ENCODE measurements at places on chromosomes 2 and 18.

DNA sequence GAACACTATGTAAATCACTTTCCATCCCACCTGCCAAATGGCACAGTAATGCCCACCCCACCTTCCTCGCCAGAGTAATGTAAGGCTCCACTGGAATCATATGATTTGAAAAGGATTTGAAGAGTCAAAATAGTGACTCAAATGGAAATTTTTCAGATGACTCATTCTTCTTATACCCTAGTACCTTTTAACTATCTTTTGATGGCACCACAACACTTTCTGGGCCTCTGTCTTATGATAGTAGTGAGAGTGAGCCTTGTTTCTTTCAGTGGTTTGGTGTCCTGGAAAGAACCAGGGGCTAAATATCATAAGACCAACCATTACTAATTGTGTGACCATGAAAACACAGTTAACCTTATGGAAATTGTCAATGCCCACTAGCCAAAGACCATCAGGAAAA lies 235.4 kb upstream of the SLC14A2 start:
- DNase-seq: no peak

- no peak for DNase-seq
Observed at GRCh38 chr2:227025510-227025909, 138.5 kb downstream of the COL4A4 start.

GRCh38 chr2:179538406-179539123 lies 273.9 kb upstream of the SESTD1 start:
- no peak for DNase-seq

DNA sequence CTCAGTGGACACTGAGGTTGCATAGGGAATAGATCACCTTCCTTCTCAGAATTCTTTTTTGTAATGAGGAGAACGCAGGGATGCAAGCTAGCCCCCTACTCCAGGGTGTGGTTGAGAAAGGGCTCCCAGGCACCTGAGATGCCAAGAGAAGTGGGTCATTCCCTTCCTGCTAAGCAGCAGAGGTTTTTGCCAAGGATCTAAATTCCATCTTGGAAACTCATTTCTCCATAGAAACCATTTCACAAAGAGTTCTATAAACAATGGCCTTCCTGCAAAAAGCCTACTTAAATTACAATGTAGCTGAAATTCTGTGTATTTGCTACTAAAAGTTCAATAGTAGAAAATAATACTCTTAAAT lies 3.7 kb upstream of the PPP3R1 start:
- peak; percentile 49 for DNase-seq

GRCh38 chr2:219916726-219917440 lies 289.5 kb downstream of the SLC4A3 start:
- no peak for DNase-seq

- DNase-seq: no peak
Observed at GRCh38 chr18:59640721-59641120, 56.5 kb downstream of the CCBE1 start.

DNA sequence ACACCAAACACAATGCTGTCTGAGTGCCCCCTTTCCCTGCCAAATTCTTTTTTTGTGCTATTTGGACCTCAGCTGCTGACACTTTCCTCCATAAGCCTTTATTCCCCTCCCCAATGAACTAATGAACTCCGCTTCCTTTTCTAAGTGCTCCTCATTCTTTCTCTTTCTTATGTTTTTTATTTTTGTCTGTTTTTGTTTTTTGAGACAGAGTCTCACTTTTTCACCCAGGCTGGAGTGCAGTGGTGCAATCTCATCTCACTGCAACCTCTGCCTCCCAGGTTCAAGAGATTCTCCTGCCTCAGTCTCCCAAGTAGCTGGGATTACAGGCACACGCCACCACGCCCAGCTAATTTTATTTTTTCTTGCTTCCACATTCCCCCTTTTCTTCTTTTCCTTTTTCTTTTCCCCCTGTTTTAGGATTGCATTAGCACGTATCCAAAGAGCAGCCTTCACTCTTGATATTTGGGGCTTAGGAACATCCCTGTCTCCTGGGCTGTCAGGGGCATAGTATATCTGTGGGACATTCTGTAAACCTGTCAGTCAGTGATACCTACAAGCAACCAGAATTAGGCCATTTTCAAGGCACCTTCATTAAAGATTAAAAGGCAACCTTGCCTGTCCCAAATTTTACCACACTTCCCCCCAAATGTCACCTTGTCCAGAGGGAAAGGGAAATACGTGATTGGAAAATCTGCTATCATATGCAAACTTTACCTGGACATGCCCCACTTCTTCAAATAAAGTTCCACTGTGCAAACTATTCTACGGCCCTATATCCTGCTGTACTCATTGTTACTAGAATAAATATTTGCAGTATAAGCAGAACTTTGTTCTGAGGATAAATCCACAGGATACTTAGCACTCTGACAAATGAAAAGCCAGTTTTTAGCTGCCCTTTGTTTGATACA lies 65.1 kb upstream of the ACSL3 start:
- DNase-seq: no peak

- DNase-seq: peak; percentile 66
Observed at GRCh38 chr2:173076581-173077345, 1.1 kb downstream of the MAP3K20 start.

- DNase-seq: no peak
Observed at GRCh38 chr18:6328621-6329010, 86.1 kb downstream of the L3MBTL4 start.

DNA sequence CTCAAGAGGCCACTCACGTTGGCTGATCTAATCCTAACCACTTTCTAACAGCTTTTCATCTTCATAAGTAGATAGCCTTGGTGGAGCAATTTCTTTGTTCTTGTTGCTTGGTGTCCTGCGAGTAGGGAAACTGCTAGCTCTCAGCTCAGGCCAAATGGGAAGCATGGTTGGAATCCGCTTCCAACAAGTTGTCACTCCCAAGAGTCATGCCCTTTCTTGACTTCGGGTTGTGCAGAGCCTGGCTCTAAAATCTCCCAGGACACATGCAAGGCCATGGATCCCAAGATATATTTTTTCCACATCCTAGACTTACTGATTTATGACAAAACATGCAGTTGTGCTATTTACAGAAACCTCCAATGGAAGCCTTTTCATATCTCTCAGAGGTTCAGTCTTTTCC lies 7.3 kb upstream of the MATN3 start:
- no peak for DNase-seq

DNA sequence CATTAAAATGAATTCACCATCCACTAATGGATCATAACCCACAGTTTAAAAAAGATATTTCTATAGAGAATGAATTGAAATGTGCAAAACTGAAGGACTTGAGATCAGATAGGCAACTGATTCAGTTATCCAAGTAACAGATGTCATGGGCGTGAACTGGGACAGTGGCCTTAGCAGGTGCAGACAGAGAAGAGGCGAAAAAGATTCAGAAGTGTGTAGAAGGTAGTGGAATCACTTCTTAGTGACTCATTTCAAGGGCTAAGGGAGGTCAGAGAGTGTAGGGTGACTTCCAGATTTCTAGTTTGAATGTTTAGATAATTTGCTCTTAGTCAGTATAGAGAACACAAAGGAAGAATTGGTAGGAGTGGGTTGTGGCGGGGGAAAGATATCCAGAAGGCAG lies 79.7 kb downstream of the EHBP1 start:
- DNase-seq: peak; percentile 51

DNA sequence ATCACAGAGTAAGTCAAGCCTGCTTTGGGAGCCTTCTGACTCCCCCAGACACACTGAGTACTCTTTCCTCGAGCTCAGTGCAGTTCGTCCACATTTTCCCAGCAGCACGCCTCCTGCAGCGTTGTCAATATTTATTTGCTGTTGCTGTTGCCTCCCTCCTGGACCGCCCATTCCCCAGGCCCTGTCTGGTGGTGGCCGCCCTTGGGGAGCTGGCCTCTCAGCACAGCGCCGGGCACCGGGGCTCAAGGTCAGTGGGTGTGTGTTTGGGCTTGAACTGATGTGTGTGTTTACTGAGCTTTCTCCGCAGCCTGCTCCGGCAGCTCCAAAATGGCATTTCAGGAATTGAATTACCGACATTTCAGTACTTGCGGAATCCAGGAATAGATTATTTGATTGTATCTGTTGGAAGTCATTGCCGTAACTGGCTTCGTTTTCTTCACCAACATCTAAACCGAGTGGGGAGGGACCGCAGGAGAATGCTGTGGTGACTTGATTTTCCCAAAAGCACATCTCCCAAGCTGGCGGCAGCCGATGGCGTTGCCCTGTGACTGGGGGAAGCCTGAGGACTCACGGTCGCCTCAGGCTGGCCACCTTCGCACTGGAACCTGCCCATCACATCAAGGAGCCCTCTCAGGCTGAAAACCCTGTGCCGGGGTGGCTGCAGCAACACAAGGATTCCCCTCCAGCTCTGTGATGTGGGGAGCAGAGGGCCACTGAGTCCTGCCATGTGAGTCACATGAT lies 66.0 kb downstream of the HPCAL1 start:
- DNase-seq: no peak

DNA sequence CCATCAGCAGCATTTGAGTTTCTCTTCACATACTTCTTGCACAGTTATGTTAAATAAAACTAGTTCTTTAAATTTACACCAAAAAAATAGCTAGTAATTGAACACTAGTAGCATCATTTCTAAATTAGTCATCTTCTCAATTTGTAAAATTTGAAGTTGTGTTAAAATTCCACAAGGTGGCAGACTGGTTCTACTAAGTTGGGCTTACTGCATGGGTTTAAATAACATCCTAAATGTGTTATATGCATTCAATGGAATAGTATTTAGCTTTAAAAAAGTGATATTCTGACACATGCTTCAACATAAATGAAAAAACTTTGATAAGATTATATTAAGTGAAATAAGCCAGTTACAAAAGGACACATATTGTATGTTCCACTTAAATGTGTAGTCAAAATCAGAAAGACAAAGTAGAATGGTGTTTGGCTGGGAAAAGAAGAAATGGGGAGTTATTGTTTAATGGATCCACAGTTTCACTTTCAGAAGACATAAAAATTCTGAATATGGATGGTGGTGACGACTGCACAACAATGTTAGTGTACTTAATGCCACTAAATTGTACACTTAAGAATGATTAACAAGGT lies 28.7 kb upstream of the RPRD1A start:
- DNase-seq: peak; percentile 47

GRCh38 chr2:48715956-48716355 lies 39.6 kb downstream of the LHCGR start:
- no peak for DNase-seq

DNA sequence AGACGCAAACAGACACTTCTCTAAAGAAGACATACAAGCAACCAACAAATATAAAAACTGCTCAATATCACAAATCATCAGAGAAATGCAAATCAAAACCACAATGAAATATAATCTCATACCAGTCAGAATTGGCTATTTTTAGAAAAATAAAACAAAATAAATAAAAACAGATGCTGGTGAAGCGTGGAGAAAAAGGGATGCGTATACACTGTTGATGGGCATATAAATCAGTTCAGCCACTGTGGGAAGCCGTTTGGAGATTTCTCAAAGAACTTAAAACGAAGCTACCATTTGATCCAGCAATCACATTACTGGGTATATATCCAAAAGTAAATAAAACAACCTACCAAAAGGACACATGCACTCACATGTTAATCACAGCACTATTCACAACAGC lies 206.2 kb downstream of the HNMT start:
- DNase-seq: peak; percentile 5

GRCh38 chr2:59297816-59298215 lies 1056.7 kb upstream of the FANCL start:
- DNase-seq: no peak

DNA sequence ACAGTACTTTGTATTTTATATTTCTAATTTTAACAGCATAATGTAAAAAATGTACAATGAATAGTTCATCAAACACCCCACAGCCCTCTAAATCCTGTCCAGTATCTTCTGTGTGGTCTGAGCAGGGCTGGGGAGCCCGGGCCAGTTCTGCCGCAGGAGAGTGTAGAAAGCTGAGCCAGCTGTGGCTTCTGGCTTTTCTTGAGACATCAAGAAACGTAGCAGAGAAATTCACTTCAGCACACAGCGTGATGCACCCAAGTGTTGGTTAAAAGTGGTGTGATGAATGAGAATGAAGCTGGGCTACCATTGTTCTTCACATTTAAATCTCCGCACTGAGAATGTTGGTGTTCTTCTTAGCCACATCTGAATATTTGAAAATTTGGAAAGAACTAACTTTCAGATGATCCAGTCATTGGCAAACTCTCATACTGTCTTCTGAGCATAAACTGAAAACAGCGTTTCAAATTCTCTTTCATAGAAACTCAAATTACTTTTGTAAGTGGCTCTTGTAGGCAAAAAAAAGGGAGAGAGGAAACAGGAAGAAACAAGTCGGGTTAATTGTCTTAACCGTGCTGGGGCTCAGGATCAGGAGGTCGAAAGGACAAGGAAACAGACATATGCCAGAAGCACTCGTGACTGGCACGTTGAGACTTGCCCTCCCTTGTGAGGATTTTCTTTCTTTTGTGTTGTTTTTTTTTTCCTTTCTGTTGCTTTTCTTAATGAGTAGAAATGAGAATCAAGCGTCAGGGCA lies 23.4 kb upstream of the TMEM87B start:
- DNase-seq: peak; percentile 60

DNA sequence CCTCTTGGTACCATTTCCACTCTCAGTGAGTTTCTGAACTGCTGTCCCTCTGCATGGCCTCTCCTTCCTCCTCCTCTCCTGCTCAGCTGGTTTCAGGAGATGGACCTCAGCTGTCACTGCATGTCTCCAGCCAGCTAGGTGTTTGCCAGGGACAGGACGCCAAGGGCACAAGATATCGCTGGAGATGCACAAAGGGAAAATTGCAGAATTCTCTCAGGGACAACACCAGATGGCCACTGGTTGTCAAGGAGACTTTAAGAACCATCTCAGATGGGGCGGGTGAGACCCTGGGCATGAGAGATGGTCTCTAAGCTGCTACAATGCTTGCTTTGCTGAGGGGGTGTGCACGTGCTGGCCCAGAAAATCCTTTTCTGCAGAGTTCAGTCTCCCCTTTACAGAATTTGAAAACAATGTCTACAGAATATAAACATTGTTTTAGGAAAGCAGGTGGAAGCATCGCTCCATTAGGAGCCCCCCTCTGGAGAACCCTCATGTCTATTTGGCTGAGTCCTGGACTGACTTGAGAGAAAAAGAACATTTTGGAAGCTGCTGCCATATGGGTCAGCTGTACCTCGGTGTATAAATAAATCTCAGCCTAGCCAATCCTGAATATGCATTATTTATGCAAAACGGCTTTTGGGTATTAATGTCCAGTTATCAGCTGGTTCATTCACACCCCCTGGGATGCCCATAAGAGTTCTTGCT lies 57.8 kb upstream of the SPP2 start:
- no peak for DNase-seq

DNA sequence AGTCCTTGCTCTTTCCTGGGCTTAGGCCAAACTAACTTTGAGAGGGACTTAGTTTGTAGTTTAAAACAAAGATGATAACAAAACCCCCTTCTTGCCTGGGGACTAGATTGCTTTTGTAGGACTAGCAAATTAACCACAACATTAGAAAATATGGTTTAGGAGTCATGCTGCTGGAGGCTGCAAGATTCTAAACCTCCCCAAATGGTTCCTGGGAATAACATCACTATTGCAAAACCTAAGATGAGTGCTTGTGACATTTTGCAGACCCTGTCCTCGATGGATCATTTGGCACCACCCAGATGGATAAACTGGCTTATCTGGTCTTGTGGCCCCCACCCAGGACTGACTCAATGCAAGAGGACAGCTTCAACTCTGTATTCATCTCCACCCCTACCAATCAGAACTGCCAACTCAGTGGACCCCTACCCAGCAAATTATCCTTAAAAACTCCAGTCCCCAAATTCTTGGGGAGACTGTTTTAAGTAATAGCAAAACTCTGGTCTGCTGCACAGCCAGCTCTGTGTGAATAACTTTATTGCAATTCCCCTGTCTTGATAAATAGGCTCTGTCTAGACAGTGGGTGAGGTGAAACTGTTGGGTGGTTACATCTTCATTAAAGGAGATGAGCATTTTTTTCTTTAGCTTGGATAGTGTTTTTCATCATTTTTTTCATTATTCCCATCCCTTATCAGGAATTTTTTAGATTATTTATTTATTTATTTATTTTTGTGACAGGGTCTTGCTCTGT lies 58.9 kb downstream of the SPTBN1 start:
- no peak for DNase-seq
